Osteoblast (primary cell): ENCODE measurements at places on chromosomes 7 and 10. TPM values are rescaled to one million over a fixed set of nuclear protein-coding genes. Genes with fewer than 3 reads are reported as not detected.

The AKR1C4 gene
- total RNA-seq: not detected in 2 replicates

The GNAT3 gene
- total RNA-seq: not detected in 2 replicates

The PRXL2A gene
- total RNA-seq: 5.1 and 5.9 TPM in 2 replicates

The PRDX3 gene
- total RNA-seq: 119 and 128 TPM in 2 replicates

The TRIM24 gene
- total RNA-seq: 8.0 and 9.1 TPM in 2 replicates

The MYO1G gene
- total RNA-seq: 0.29 and 0.36 TPM in 2 replicates

The CNNM1 gene
- 0.29 and 0.36 TPM in 2 replicates for total RNA-seq

The PDK4 gene
- total RNA-seq: 0.36 and 0.59 TPM in 2 replicates

The TMEM196 gene
- total RNA-seq: not detected in 2 replicates

The HMX2 gene
- not detected in 2 replicates for total RNA-seq

The CRHR2 gene
- not detected in 2 replicates for total RNA-seq

The SFTPD gene
- total RNA-seq: 0.36 TPM in 1 of 2 replicates, not detected in the other

The SLC16A9 gene
- total RNA-seq: 0.72 and 1.2 TPM in 2 replicates

The HERC4 gene
- total RNA-seq: 106 and 125 TPM in 2 replicates

The OR13A1 gene
- total RNA-seq: under 0.01 TPM in 1 of 2 replicates, not detected in the other

The NUTM2A gene
- 0.59 and 0.72 TPM in 2 replicates for total RNA-seq

The ELMO1 gene
- total RNA-seq: 0.29 and 2.2 TPM in 2 replicates

The ZEB1 gene
- 53.6 and 56.1 TPM in 2 replicates for total RNA-seq

The LRMDA gene
- total RNA-seq: 17.1 and 18.5 TPM in 2 replicates

The AUTS2 gene
- total RNA-seq: 15.2 and 17.4 TPM in 2 replicates

The NPSR1 gene
- not detected in 2 replicates for total RNA-seq

The ITPRID1 gene
- total RNA-seq: not detected in 2 replicates

The SPRN gene
- under 0.01 TPM in 2 replicates for total RNA-seq

The SSC4D gene
- total RNA-seq: 0.88 and 1.1 TPM in 2 replicates

The PNLIPRP1 gene
- not detected in 2 replicates for total RNA-seq

The MBL2 gene
- under 0.01 TPM in 2 replicates for total RNA-seq

The SNX10 gene
- 0.72 and 1.2 TPM in 2 replicates for total RNA-seq

The TAS2R60 gene
- not detected in 2 replicates for total RNA-seq

The MAD1L1 gene
- 66.2 and 72.2 TPM in 2 replicates for total RNA-seq

The ZWINT gene
- 3.6 and 6.8 TPM in 2 replicates for total RNA-seq

The CPVL gene
- 0.36 TPM in 1 of 2 replicates, not detected in the other for total RNA-seq

The PIK3CG gene
- not detected in 2 replicates for total RNA-seq

The SPDYE5 gene
- under 0.01 TPM in 1 of 2 replicates, not detected in the other for total RNA-seq

The ATP5F1C gene
- 209 and 232 TPM in 2 replicates for total RNA-seq

The ACSM6 gene
- not detected in 2 replicates for total RNA-seq

The AIMP2 gene
- 60.1 and 61.5 TPM in 2 replicates for total RNA-seq

The LRRD1 gene
- total RNA-seq: 0.29 and 0.36 TPM in 2 replicates

The LIPK gene
- not detected in 2 replicates for total RNA-seq

The ANKRD22 gene
- under 0.01 TPM in 2 replicates for total RNA-seq

The CLEC2L gene
- not detected in 2 replicates for total RNA-seq

The COL17A1 gene
- under 0.01 TPM in 2 replicates for total RNA-seq

The HOXA10 gene
- 32.1 and 43.1 TPM in 2 replicates for total RNA-seq

The TMEM236 gene
- under 0.01 TPM in 2 replicates for total RNA-seq

The ATOH7 gene
- under 0.01 TPM in 1 of 2 replicates, not detected in the other for total RNA-seq

The CLDN3 gene
- not detected in 2 replicates for total RNA-seq
